Fibroblast of skin of left quadriceps (primary cell): ENCODE measurements at places on chromosomes 12 and 14.

DNA sequence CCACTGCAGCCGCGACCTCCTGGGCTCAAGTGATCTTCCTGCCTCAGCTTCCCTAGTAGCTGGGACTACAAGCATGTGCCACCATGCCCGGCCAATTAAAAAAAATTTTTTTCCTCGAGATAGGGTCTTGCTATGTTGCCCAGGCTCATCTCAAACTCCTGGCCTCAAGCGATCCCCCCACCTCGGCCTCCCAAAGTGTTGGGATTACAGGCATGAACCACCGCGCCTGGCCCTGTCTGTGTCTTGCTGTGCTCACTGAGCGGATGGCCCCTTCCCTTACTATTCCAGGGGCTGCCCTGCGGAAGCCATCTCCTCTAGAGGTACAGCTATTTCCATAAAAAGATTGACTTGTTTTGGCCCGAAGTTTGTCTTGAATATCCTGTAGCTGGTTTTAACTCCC lies 20.1 kb downstream of the SNRNP35 start:
- DNase-seq, result no peak

DNA sequence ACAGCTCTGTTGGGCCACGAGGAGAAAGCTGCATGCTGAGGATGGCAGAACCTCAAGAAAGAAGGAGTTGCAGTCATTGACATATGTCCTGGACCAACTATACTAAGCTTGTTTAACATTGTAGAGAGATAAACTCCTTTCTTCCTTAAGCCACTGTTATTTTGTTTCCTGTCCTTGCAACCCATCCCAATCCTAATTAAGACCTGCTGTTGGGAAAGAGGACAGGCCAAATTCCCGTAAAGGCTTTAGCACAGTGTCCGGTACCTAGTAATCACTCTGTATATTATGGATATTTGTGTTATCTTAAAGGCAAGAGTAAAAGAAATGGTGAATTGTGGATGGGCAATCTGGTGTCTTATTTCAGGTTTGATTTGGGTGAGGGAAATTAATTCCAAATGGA lies 53.5 kb upstream of the WSCD2 start:
- DNase-seq, result no peak

DNA sequence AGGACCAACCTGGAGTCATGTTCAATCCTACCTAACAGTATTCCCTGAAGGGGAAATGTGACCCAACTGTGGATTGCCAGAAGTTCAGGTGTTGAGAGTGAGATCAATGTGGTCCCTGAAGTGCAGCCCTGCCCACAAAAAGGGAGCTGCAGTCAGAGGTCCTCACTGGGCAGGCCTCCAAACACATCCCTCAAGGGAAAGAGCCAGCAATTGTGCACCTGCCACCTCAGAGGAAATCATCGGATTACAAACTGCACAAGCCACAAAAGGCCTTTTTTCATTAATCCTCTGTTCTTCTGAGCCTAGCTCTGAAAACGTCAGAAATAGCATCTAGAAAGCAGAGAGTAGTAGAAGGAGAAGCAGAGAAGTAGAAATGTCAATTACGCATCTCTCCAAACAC lies 10.8 kb upstream of the MDM1 start:
- no peak for DNase-seq

DNA sequence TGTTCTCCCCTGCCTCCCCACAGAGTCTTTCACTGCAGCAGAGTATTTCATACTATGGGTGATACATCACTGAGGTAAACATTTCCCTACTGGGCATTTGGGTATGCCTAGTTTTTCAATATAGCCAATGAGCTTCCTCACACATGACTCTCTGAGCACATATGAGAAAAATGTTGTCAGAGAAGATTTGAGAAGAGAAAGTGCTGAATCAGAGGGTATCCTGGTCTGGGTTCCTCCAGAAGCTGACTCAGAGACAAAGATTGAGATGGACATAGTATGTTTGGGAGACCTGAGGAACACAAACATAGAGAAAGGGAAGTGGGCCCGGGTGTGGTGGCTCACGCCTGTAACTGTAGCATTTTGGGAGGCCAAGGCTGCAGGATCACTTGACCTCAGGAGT lies 12.6 kb downstream of the SLC8B1 start:
- DNase-seq, result peak; percentile 21
